Activated CD4-positive, alpha-beta T cell treated with anti-CD3 and anti-CD28 coated beads for 24 hours (primary cell): ENCODE measurements at places on chromosomes 16 and 17.

GRCh38 chr16:31082368-31083045 is 6.2 kb downstream of the PRSS53 start:
- no peak for DNase-seq

DNA sequence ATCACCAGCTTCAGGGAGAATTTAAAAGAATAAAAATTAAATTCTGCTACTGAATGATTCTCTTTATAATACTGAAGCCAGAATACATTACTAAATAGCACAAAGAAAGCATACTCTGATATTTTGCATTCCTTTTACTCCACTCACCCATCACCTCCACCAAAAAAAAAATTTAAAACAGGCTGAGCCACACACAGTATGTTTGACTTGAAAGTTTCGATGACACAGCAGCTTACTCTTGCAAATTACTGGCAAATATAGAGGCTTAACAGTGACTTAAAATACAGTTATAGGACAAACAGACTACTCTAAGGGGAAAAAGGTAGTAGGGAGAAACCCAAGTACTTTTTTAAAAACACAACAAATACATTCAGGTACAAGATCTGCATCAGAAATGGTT is 39.2 kb downstream of the GPATCH8 start:
- DNase-seq: no peak

DNA sequence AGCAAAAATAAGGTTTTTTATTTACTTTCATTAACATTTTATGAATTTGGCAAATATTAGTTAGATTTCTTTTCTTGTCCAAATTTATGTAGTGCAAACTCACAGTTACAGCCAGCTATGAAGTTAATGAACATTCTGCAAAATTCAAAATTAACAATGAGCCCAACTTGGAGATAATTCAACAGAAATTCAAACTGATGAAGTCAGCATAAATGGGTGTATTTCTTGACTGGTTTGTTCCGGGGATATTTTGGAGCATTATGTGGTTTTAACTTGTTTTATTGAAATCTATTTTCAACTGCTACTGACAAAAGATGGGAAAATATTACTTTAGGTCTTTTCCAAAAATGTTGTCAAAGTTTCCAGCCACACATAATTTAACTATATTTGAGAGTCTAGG is 807.9 kb downstream of the CDH8 start:
- no peak for DNase-seq

DNA sequence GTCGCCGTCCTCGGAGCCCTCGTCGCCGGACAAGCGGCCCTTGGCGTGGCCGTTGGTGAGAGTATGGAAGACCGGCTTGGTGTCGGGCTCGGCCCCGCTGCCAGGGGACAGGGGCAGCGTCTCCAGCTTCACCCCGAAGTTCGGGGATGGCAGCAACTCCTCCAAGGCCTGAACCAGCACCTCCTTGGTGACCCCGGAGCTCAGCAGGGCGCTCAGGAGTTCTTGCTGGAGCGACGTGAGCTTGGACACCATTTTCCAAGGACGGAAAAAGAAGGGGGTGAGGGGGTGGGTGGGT is 279 bp downstream of the HNF1B start:
- DNase-seq: no peak

GRCh38 chr17:41962111-41962510 is 4.5 kb upstream of the CNP start:
- no peak for DNase-seq
